Activated T-cell treated with anti-CD3 and anti-CD28 coated beads for 1 hour (primary cell): ENCODE measurements at places on chromosomes 13 and 19.

DNA sequence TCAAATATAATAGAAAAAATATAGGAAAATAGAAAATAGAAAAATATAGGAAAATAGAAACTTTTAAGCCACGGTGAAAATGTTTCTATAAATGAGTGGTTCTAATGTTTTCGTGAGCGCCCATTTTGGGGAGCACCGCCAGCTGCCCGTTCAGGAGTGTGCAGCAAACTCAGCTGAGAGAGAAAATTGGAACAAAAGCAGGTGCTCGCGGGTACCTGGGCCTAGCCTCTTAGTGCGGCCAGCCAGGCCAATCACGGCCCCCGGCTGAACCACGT lies 204 bp upstream of the PDX1 start:
- no peak for DNase-seq

DNA sequence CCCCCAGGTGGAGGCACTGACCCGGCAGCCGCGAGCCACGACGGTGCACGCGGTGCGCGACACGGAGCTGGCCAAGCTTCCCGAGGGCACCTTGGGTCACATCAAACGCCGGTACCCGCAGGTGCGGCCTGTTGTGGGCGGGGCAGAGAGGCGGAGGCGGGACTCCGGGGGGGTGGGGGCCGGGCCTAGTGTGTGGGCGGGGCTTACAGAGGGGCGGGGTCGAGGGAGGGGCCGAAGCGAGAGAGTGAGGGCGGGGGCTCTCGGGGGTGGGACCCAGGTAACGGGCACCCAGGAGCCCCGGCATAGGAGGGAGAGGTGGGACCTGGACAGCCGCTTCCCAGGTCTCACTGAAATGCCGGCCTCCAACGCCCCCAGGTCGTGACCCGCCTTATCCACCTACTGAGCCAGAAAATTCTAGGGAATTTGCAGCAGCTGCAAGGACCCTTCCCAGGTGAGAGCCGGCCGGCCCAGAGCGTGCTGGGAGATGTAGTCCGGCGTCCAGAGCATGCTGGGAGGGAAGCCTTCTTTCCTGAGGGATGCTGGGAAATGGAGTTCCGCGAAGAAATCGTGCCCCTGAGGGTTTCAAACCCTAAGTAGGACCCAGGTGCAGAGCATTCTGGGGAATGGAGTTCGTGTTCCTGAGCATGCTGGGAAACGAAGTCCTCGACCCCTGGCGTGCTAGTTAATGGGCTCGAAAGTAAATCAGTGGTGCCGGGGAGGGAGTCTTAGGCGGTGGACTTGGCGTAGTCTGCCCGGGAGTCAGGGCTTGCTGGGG lies 15.7 kb downstream of the PNPLA6 start:
- no peak for DNase-seq

GRCh38 chr19:1650650-1651567 lies 1.5 kb downstream of the TCF3 start:
- DNase-seq = peak; percentile 36

DNA sequence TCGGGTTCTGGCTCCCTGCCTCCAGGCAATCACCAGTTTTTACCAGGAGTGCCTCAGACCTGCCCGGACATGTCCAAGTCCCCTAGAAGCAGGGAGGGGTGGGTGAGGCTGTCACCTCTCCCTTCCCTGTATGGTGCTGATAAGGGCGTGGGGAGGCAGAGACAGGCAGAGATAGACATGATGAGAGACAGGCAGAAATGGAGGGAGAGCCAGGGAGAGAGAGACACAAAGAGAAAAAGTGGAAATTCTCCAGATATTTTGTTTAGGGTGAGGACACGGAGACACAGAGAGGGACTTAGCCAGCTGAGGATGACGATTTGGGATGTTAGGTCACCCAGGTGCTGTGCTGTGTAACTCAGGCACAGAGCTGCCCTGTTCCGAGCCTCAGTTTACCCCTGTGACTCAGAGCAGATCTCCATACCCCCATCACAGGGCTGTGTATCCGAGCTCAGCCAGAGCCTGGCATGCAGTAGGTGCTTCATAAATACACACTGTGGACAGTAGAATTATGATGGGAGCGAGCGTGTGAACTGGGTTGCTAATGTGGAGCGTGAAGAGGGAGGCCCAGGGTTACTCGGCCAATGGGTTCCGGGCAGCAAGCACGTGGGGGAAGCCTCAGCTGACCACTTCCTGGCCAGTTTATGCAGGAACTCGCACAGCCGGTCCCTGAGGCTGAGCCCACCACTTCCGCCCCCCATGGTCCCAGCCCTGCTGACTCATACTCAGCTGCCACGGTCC lies 11.9 kb upstream of the GDF15 start:
- peak; percentile 20 for DNase-seq
